NCI-H1436 (cell line): ENCODE measurements at places on chromosomes 12 and 14.

GRCh38 chr14:96225745-96226151 lies 21.1 kb downstream of the BDKRB2 start:
- no peak for DNase-seq

- no peak for DNase-seq
These were observed at the start of gene TEAD4 for GRCh38 chr12:2959192-2959504. TSS of gene TEAD4 (plus strand) at chr12:2959397.

DNA sequence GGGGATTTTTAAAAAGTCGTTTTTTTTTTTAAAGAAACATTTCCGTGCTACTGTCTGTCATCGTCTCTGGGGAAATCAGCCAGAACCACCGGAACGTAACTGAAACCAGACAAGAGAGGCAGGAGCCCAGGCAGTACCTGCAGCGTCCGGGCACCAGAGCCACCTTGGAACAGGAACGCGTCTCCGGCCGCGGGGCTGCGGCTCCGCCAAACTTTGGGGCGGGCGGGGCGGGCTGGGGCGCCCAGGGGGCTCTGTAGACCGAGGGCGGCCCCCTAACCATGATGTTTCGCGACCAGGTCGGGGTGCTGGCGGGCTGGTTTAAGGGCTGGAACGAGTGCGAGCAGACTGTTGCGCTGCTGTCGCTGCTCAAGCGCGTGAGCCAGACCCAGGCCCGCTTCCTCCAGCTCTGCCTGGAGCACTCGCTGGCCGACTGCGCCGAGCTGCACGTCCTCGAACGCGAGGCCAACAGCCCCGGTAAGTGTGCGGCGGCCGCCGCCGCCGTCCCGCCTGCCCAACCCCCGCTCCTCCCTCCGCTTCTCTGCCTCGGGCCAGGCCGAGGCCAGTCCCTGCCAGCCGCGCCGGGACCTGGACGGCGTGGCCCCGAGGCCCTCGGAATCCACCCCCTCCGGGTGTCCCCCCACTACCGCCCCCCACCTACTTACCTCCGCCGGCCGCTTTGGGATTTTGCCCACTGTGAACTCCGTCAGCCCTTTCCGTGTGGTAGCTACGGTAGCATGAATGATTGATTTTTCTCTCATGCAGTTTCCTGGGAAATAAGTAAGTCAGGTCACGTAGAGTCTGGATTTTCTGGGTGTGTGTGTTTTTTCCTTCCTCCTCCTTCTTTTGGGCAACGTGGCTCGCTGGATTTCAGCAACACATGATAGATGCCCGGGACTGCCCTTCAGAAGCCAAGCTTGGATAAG lies 972 bp downstream of the SAMD4A start:
- DNase-seq, result no peak

GRCh38 chr14:65359503-65359902 lies 53.0 kb upstream of the FUT8 start:
- no peak for DNase-seq

- no peak for DNase-seq
These were observed 9.7 kb upstream of the TUBA1A start for GRCh38 chr12:49198431-49199155.

GRCh38 chr12:60317361-60317760 lies 721.5 kb downstream of the SLC16A7 start:
- DNase-seq, result no peak
